ENCODE measurements at places on chromosomes 16 and 17.
A peak's percentile ranks its signal among the peaks of the same experiment; 100 is the strongest.

DNA sequence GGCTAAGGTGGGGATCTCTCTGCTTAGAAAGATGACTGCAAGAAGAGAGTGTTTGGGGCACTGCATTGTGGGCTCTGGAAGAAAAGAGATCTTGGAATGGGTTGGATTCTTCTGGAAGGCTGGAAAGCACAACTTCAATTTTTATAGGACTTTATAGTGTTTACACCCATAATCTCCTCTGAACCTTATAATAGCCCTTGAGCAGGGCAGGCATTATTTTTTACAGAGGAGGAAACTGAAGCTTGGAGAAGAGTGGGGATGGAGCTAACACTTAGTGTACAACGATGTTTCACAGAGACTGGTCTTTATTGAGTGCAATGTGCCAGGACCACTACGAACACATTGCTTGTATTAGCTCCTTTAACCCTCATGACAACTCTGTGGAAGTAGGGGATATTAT is 10.4 kb downstream of the TNS4 start:
- DNase-seq, result no peak

DNA sequence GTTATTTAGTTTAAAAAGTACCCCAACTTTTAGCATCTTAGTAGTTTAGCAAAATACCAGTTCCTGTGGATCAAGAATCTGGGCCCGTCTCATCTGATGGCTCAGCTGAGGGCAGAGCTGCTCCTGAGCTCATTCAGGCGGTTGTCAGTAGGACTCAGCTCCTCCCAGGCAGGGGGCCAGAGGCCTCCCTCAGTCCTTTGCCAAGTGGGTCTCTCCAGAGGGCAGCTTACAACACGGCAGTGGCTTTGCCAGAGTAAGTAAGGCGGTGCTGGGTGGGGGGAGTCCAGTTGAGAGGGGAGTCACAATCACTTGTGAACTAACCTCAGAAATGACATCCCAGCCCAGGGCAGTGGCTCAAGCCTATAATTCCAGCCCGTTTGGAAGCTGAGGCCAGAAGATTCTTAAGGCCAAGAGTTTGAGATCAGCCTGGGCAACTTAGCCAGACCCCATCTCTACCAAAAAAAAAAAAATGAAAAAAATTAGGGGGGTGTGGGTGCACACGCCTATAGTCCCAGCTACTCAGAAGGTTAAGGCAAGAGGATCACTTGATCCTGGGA is 81.5 kb upstream of the MED9 start:
- DNase-seq, result no peak

DNA sequence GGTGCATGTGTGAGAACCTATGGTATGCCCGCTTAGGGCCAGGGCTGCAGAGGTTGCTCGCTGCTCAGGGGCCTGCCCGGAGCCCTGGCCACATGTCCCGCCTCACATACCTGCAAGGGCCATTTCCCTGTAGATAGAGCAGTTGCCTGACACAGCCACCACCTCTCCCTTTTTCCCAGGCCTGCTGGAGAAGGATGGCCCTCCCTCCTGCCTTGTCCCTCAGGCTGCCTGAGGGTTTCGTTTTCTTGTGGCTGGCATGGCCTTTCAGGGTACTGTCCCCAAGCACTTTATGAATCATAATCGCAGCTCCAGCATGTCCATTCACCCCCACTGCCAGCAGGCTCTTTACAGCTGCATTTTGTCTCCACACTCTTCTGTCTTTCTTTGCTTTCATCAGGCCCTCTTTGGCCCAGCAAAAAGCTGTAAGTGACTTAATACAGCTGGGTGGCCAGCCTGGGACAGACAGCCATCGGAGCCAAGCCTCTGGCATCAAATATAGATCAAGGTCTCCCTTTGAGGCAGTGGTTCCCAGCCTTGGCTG is 65.7 kb downstream of the MPRIP start:
- DNase-seq, result no peak

DNA sequence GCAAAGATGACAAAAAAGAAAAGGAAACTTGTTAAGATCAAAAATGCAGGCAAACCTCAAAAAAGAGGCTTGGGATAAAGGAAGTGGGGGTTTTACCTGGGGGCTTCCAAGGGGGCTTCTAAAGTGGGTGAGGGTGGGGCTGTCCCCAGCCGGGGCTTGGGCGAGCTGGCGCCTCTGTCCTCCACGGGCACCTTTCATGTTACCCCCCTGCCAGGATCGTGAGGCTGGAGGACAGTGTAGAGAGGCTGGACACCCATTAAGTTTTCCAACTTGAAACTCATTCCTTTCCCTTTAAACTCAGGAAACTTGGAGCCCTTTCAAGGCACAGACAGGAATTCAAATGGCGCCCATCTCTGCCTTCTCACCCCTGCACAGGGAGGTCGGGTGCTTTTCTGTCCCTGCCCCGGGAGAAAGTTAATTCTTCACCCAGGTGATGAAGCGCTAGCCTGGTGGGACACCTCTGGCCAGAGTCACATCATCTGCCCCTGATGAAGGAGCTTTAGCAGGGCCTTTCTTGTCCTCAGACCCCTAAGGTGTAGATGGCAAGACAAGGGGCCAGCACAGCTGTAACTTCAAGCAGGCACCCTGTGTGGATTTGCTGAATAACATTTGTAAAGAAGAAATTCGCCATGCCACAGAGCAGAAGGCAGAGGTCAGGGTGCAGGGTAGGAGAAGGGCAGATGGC is 87.3 kb downstream of the C16orf78 start:
- no peak for DNase-seq

- peak; percentile 54 for DNase-seq
Observed at GRCh38 chr16:28974007-28974436, 556 bp upstream of the SPNS1 start.

DNA sequence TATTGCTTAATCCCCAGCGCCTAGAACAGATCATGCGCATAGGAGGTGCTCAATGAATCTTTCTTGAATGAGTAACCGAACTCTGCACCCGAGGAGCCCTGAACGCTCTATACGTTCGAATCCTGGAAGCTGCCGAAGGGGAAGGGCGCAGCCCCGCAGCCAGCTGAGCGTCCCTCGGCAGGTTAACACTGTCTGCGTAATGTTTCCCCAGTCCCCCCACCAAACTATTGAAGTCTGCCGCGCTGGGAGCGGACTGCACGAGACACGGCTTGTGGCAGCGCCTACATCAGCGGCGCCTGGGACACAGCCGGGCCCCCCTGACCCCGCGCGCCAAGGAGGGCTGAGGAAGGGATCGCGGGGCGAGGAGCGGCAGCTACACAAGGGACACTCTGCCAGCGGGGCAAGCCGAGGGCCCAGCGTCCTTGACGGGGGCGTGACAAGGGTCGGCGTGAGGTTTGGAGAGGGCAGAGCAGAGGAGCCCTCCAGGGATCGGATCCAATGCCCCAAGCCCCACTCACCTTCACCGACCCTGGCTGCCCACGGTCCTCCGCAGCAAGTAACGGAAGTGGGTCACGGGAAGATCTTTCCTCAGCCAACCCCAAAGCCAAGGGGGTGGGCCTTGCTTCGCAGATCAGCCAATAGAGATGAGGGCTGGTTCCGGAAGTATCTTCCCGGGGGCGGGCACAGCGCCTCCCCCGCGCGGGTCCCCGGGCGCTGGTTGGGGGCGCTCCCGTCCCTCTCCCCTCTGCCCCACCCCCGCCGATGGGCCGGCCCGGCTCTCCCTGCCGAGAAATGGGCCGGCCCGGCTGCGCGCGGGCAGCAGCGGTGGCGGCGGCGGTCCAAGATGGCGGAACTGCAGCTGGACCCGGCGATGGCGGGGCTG is at the start of the genes ATP5PD and KCTD2:
Gene ATP5PD, minus strand, starts transcription at position 563 of the 883 bp plus-strand sequence. CDS start 4,319 bp downstream, outside the sequence.
Gene KCTD2, plus strand, starts transcription at position 819 of the 883 bp plus-strand sequence. Its CDS starts 26 bp downstream, at position 845.
- peak; percentile 92 for DNase-seq

DNA sequence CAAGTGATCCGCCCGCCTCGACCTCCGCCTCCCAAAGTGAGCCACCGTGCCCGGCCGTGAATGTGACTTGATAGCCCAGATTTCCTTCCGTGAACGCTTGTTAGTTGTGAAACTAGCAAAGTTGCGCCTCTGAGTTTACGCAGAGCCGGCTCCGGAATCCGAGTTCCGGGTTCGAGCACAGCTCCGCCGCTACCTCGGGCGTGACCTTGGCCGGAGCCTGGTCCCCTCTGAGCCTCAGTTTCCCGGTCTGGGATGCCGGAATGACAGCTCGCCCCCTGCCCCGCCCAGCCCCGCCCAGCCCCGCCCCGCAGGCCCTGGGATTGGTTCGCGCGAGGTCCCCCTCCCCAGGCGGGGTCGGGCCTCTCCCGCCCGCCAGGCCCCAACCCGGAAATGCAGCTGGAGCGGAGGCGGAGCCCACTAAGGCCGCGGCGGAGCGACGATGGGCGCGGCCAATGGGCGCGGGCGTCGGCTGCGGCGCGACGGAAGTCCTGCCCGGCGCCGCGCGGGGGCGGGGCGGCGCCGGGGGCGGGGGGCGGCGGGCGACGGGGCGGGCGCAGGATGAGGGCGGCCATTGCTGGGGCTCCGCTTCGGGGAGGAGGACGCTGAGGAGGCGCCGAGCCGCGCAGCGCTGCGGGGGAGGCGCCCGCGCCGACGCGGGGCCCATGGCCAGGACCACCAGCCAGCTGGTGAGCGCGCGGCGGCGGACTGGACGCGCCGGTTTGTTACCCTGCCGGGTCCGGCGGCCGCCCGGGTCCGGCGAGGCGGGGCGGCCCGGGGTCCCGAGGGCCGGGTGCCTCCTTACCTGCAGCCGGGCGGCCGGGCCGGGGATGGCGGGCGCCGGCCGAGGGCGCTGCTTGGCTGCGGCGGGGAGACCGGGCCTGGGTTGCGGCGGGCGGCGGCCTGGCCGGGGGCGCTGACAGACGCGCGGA is at the start of gene PDPK1:
Gene PDPK1, plus strand, starts transcription at position 571 of the 929 bp plus-strand sequence. Its CDS starts 92 bp downstream, at position 663.
- DNase-seq, result peak; percentile 91

GRCh38 chr16:57422026-57422944 is 17.7 kb downstream of the CCL17 start:
- DNase-seq, result no peak

GRCh38 chr16:23534868-23535860 is 22.0 kb downstream of the EARS2 start:
- no peak for DNase-seq

GRCh38 chr17:41067281-41067680 is 1.6 kb upstream of the KRTAP2-4 start:
- DNase-seq, result no peak

DNA sequence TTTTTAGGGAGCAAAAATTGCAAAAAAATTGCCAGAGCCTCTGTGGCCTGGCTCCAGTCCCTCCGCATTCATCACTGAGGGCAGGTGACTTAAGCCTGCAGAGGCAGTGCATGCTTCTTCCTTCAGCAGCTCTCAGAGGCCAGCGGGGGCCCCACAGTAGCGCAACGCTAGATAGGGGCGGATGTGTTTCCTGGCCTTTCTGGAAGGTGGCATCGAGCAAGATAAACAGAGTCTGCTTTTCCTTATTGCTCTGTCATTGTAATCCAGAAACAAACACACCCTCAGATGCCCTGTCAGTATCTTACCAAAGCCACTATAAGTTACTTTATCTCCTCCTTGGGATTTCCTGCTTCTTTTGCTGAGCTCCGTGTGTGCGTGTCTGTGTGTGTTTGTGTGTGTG is 75.5 kb upstream of the IRX6 start:
- no peak for DNase-seq

DNA sequence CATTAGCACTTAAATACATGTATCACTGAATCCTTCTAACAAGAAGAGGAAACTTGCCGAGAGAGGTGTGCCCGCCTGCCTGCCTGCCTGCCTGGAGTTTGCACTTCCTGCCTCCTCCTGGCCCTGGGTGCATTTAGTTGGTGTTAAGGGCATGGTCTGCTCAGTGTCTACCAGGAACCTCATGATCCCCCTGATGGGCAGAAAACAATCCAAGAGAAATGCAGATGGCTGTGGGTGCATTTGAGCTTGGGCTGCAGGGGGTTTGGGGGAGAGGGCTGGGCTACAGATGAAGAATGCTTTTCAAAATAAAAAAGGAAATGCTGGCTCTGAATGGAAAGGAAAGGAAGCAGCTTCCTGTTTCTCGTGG is 10.1 kb downstream of the KSR1 start:
- DNase-seq, result no peak

- no peak for DNase-seq
Observed at GRCh38 chr16:78892951-78893733, 707.4 kb downstream of the MAF start.

DNA sequence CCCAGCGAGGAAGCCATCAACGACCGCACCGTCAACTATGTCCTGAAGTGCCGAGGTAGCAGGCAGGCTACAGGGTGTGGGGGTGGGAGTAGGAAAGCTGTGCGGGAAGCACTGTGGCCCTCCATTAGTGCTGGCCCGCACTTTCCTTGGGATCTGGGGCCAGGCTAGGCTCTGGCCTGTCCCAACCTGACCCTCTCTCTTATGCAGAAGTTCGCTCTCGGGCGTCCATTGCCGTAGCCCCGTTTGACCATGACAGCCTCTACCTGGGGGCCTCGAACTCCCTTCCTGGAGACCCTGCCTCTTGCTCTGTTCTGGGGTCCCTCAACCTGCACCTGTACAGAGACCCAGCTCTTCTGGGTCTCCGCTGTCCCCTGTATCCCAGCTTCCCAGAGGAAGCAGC is 8.6 kb downstream of the PLEKHG4 start:
- DNase-seq, result no peak

DNA sequence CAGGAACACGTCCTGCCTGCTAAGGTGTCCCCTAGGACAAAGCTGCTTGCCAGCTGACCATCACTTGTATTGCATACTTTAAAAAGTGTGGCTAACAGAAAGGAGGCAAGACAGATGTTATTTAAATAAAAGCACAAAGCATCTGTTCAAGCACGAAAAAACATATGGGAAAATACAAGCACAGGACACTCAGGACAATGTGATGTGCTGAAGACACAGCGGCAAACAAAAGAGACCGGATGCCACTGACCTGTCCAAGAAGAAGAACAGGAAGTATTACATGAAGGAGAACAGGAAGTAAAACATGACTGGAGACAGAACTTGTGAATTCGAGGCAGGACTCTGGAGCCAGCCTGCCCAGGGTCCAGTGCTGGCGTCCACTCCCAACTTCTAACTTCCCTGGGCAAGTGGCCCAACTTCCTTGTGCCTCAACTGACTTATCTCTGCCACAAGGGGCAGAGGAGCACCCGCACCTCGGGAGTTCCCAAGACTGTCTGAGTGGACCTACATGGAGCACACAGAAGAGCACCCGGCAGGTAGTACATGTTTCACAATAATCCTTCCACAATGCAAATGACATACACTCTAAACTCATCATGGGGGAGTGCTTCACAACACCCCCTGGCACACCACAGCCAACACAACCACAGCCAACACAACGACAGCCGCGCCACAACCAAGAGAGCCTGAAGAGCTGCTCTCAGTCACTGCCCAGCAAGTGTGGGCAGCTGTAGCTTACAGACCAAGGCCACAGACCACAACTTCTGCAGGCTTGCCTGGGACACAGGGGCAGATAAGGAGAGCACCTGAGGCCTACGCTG is 36.6 kb downstream of the ANKRD11 start:
- no peak for DNase-seq

- no peak for DNase-seq
Observed at GRCh38 chr16:55508271-55508921, 476 bp upstream of the LPCAT2 start.

GRCh38 chr16:8194794-8195193 is 395.5 kb downstream of the TMEM114 start:
- DNase-seq, result no peak

GRCh38 chr16:89759746-89760340 is 38.5 kb downstream of the ZNF276 start:
- no peak for DNase-seq

DNA sequence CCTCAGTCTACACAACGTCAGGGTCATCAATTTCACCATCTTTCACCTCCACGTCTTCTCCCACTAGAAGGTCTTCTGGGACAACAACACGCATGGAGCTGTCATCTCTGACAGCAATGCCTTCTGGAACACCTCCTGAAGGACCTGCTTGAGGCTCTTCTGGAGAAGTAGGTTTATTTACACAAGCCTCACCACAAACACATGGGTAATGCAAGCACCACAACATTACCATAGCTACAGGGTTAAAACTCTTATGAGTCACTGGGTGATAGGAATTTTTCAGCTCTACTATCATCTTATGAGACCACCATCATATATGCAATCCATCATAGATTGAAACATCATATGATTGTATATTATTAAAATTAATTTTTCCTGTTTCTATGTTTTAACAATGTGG is 215.4 kb downstream of the CHD9NB start:
- no peak for DNase-seq

Measured in NCI-H226 (cell line).